ENCODE measurements at places on chromosomes 12 and 14.

DNA sequence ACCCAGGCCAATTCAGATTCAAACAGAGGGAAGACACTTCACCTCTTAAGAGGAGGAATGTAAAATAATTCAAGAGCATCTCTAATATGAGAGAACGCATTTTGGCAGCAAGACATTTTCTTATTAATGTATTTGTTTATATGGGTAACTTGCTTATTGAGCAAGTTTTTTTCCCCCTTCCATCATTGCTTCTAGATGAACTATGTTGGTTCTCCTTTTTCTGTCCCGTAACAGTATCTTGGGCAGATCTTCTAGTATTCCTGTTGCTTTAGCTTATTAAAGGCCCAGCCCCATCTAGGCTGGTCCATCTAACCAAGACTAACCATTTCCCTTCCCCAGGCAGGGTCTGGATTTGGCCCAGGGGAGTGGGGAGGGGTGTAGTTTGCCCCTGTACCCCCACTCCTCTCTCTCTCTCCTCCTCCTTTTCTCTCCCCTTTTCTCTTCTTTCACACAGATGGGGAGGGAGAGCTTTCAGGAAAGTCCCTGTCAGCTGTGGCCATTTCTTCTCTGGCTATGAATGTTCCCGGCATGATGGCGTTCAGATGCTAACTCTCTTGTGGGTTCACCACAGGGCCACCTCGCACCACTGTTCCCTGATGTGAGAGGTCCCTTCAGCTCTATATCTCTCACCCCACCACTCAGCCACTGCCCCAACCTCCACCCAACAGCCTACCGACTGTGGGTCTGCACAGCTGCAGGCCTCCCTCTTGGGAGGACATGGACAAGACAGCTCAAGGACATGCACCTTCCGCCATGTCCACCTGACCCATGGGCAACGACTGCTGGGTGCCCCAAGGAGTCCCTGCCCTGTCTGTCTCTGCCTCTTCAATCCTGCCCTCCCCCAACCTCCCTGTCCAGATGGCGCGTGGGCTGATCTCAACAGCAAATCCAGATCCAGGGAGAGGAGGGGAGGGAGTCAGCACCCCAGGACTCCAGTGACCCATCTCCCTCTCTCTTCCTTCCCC lies 15.8 kb upstream of the RPS6KL1 start:
- no peak for DNase-seq

DNA sequence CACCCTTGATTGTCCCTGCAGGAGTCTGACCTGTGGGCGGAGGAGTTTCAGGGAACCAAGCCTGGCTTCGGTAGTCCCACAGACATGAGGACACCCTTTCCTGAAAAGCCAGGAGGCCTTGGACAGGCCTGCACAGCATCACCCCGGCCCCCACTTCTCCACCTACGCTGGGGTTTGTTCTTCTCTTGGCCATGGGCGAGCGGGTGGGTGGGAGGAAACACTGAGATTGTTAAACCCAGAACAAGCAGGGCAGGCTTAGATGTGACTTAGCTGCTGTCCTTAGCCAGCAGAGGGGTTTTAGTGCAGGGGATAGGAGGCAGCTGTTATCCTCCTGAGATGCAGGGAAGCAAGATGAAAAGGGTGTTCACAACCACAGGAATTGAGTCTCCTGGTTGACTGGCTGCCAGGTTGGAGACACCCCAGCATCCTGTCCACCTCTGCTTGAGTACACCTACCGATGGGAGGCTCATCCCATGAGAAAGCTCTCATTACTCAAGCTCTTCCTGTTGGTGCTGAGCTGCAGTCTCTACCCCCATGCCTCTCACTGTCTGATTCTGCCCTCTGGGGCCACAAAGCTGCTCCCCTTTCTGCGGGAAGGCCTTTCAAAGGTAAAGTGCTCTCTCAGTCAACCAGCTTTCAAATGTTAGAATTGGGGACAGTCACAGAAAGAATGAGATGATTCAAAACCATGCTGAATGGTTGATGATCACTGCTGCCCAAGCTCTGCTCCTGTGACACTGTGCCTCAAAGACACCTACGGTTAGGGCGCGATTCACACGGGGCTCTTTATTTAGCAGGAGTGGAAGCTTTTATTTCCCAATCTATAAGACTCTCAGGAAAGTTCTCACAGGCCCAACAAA lies 86.3 kb downstream of the IRF2BPL start:
- no peak for DNase-seq

DNA sequence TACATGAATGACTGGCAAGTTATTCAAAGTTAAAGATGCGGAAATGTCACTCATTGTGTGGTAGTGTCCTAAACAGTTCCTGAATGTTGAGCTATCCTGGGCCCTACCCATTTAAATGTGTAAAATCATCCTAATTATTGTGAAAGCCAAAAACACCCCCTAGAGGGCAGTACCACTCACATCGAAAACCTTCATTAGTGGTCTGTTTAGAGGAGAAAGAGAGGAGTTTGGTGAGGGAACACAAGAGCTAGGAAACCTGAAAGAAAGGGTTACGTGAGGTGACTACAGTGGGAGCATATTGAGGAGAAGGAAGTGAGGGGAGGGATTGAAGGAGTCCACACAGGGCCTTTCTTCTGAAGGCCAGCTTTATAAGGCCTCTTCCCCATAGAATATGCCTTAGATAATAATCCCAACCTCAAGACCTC lies 2.5 kb upstream of the TEP1 start:
- peak; percentile 71 for DNase-seq

DNA sequence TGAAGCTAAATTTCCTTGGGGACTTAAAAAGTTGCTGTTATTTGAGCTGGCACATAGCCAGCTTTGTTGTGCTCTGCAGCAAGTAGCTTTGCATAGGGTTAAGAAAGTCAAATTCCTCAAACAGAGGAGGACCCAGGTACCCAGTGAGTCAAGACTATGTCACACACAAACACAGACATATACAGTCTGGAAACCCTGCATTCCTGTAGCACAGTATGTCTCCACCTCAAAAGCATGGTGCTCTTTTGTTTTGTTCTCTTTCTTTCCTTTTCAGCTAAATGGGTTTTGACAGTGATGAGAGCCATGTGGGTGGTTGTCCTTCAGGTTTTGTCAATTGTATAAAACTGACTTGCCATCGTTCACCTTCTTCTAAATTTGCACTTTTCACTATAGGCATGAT lies 179.6 kb upstream of the DIO2 start:
- DNase-seq, result peak; percentile 98

- DNase-seq, result no peak
Measured at GRCh38 chr12:7344833-7345606, 41.1 kb downstream of the ACSM4 start.

DNA sequence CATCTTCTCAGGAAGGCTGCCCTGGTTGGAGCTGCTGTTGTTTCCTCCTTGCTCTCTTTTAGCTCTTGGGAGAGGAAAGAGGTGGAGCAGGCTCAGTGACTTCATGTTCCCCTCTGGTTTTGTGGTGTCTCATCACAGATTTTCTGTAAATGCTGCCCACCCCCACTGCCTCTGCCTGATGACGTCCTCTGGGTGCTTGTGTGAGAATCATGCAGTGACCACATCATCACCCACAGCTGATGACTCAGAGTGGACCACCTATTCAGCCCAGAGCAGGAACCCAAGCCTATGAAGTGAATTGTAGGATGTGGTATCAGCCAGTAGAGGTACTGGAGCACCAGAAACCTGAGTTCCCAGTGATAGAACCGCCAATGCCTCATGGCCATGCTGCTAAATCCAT lies at the start of gene GZMB:
GZMB (minus strand) TSS at position 33 of the 400 bp plus-strand sequence; CDS start at position 3, 30 bp downstream.
- DNase-seq, result no peak

- peak; percentile 59 for DNase-seq
Measured at GRCh38 chr14:89618330-89618708, 201.3 kb upstream of the FOXN3 start.

DNA sequence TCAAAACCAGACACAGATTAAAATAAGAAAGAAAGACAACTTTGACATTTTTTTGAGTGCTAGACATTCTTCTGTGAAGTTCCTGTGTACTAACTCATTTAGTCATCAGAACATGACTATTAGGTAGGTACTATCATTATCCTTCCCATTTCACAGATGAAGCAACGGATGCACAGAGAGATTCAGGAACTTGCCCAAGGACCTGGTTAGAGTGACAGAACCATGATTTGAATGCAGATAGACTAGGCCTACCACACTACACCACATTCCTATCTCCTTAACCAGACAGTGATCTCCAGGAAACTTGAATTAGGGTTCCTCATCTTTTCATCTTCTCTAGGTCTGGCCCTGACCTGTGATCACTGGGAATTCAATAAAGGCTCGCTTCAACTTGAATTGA lies 54.4 kb upstream of the MED13L start:
- DNase-seq, result peak; percentile 81

Data from trophoblast cell (in vitro differentiated cells and primary cell).